NCI-H69 (cell line): ENCODE measurements at places on chromosomes 3 and 15.

GRCh38 chr3:136366289-136366688, 116.1 kb downstream of the PCCB start:
- peak; percentile 40 for DNase-seq

GRCh38 chr15:101025501-101025885, 106.3 kb downstream of the LRRK1 start:
- no peak for DNase-seq

DNA sequence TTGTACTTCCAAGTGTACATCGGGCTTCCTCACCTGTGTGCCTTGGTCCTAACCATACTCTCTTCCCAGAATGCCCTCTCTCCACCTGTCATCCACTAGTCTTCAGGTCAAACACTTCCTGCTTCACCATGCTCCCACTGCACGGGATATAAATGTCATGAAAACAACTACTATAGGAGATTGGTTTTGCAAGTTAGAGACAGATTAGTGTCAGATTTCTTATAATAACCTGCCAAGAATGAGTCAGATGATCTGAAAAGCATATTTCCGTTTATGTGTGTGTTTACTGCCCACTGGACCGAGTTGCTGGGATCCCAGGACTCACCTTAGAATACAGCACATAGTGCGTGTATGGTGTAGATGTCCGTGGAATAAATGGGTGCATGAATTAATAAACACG, 21.4 kb downstream of the PLA1A start:
- no peak for DNase-seq

DNA sequence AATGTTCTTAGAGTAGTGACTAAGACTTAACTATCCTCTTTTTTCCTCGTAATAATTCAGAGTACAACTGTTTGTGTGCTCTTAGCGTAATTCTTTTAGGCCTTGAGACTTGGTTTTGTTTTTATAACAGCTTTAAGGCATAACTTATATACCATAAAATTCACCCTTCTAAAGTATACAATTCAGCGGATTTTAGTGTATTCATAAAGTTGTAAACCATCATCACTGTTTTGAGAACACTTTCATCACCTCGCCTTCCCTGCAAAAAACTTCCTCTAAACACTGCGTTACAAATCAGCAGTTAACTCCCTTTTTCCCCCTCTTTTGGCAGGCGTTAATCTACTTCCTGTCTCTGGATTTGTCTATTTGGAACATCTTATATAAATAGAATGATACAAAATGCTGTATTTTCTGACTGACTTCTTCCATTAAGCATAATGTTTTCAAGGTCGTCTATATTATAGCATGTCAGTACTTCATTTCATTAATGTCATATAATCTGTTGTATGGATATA, 18.7 kb downstream of the DNAJC13 start:
- no peak for DNase-seq

DNA sequence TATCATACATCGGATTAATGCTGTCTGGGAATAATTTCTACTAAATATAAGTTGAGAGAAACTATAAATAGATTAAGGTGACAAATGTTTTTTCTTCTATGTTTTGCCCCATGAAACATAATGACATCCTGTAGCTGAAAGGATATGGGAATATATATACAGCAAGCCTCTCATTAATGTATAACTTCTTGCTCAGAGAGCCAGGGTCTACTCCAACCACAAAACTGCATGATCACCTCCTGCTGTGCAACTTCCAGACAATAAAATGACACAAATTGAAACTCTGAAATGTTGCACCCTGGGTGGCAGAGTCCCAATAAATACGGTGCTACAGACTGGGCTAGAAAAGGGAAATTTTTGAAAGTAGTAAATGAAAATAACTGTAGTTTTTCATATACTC, 571.9 kb upstream of the CBLB start:
- DNase-seq: peak; percentile 35

DNA sequence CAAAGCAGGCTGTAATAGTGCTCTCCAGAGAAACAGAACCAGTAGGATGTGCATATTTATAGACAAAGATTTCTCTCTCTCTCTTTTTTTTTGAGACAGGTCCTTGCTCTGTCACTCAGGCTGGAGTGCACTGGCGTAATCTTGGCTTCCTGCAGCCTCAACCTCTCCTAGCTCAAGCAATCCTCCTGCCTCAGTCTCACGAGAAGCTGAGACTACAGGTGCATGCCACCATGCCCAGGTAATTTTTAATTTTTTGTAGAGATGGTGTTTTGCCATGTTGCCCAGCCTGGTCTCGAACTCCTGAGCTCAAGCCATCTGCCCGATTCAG, 67.1 kb upstream of the CHD2 start:
- DNase-seq: no peak

GRCh38 chr3:113075588-113075987, 84.8 kb downstream of the GTPBP8 start:
- DNase-seq: no peak

DNA sequence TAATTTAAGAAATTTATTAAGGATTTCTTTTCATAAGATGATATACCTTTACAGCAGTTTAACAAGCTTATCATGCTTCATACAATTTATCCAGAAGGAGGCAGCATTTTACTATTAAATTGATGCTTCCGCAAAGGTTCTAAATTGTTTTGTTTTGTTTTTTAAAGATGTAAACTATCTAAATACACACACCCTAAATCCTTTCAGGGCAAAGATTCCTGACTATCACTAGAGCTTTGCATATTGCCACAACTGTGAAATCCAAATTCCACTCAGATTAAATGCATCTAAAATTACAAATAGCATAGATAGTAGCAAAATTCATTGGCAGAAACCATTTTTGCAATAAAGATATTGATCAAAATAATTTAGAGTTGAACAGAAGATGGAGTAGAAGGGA, 44.5 kb upstream of the CCNL1 start:
- peak; percentile 34 for DNase-seq

DNA sequence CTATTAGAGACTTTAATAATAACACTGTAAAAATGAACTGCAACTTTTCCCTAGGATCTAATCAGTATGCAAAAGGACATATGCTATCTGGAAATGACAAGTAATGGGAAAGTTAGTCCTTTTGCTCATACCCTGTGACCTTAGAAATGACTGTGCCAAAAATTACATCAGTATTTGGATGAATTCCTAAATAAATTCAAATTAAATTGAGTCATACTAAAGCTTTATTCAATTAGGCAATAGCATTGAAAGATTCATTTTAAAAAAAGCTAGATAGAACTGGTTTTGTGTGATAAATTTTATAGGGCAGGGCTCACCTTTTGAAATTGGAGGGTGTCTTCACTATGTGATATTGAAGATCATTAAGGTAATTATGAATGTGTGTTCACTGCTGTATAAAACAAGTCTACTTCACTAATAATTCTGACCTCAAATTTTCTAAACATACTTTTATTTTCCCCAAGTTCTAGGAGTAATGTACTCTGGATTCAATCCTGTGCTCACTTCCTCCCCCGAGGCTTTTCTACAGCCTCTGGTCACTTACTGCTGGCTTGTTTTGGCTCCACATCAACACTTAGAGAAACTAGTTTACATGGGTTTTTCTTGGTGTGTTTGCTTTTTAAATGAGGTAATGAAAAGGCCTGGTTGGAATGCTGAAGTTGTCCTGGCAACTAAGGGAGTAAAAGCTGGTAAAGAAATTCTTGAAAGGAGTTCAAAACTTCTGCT, 44.4 kb upstream of the SPTSSB start:
- DNase-seq: peak; percentile 49

DNA sequence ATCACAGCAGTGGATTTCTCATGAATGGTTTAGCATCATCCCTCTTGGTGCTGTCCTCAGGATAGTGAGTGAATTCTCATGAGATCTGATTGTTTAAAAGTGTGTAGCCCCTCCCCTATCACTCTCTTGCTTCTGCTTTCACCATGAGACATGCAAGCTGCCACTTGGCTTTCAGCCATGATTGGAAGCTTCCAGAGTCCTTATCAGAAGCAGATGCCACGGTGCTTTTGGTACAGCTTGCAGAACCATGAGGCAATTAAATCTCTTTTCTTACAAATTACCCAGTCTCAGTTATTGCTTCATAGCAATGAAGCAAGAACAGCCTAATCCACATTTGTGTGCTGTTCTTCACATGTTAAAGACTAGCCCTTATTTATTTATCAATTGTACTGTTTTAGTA, 495.2 kb upstream of the EPHA6 start:
- peak; percentile 0 for DNase-seq

GRCh38 chr3:42683875-42684598, 1.3 kb upstream of the KLHL40 start:
- peak; percentile 61 for DNase-seq
